ENCODE measurements at places on chromosomes 5 and 9.

DNA sequence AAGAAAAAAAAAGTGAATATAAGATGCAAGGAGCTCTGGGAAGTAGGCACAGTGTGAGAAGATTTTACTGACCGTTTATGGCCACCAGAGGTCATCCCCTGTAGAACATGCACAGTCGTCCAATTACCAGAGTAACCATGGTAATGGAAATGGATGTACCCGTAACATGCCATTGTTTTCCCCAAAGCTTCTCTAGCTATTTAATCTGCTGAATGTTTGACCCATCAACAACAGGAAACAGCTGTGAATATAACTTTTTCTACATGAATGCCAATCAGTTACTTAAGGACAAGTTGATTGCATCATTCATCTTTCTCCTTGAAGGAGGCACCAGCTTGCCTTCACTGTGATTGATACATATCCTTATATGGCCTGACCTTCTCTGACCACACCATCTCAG lies 1967.0 kb upstream of the CDH9 start:
- DNase-seq: no peak

DNA sequence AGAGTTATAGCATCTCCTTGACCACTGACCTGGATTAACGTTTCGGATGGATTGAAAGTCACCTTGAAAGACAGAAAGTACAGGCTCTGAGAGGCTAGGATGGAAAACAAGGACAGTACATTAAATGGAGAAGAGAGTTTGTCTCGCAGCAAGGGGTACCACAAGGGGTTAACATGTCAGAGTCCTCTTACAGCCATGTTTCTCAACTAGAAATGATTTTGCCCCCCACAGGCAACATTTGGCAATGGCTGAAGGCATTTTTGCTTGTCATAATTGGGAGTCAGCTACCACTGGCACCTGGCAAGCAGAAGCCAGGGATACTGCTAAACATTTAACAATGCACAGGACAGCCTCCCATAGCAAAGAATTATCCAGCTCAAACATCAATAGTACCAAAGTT lies 90.8 kb upstream of the EQTN start:
- DNase-seq: no peak

GRCh38 chr5:95005811-95006210 lies 279.1 kb downstream of the MCTP1 start:
- DNase-seq: no peak

DNA sequence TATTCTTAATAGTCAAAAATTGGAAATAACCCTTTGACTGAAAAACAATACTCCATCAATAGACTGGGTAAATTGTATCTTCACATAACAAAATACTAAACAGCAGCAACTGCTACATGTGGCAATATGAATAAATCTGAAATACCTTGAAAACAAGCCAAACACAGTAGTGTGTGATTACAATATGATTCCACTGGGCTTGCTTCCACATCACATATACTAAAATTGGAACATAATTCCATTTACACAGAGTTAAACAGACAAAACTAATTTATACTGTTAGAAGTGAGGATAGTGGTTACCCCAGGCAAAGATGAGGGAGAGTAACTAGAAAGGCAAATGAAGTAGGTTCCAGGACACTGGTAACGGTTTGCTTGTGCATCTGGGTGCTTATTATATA lies 20.4 kb downstream of the FNIP1 start:
- no peak for DNase-seq

Measured in NK-92 treated with Interleukin-12 subunit alpha and Interleukin-12 subunit beta, amount 100 ng/mL, for 24 hours (cell line).